ENCODE measurements at places on chromosomes 12 and 14.
A peak's percentile ranks its signal among the peaks of the same experiment; 100 is the strongest.

DNA sequence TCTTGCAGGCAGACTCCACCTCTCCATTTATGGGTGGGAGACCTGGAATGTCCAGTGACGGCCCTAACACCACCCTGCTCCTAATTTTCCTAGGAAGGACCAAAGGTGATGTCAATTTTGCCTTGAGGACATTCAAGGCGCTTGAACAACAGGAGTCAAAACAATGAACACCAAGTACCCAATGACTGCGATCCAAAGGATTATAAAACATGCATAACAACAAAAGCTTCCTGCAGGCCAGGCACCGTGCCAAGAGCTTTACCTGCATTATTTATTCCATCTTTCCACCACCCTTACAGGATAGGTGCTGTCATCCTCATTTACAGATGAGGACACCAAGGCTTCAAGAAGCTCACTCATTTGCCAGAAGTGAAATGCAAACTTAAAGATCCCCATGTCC is 15.2 kb upstream of the FOXN3 start:
- no peak for DNase-seq

DNA sequence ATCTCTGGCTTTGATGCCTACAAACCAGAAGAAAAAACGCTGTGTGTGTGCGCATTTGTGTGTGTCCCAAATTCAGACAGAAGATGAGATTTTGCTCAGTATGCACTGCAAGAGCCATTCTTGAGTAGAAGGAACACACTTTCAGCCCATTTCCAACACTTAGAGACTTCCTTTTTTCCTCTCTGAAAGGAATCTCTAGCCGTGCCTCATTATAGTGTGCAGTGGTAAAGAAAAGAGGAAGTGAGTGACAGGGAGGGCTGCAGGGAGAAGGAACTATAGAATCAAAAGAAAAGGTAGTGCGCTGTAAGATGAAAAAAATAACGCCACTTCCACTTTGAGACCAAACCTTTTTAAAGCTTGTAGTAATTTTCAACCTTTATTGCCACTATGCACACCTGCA is 1400.9 kb upstream of the FLRT2 start:
- DNase-seq, result peak; percentile 89

GRCh38 chr12:76237086-76237701 is 111.0 kb downstream of the BBS10 start:
- DNase-seq, result no peak

DNA sequence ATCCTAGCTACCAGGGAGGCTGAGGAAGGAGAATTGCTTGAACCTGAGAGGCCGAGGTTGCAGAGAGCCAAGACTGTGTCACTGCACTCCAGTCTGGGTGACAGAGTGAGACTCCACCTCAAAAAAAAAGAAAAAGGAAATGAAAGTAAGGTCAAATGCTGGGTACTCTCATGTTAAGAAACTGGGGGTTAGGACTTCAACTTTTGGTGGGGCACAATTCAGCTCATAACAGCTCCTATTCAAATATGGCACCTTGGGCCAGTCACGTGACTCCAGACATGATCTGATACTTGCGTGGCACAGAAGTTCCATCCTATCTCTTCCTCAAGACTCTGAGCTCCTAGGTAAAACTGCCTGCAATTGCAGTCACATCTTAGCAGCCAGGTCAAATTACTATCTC is 142.7 kb downstream of the EGLN3 start:
- no peak for DNase-seq

- DNase-seq, result no peak
Observed at GRCh38 chr14:91681118-91681517, 50.8 kb downstream of the CATSPERB start.

- DNase-seq, result no peak
Observed at GRCh38 chr12:45696049-45696448, 33.5 kb upstream of the ARID2 start.

GRCh38 chr14:78417532-78417931 is 247.4 kb downstream of the NRXN3 start:
- no peak for DNase-seq

DNA sequence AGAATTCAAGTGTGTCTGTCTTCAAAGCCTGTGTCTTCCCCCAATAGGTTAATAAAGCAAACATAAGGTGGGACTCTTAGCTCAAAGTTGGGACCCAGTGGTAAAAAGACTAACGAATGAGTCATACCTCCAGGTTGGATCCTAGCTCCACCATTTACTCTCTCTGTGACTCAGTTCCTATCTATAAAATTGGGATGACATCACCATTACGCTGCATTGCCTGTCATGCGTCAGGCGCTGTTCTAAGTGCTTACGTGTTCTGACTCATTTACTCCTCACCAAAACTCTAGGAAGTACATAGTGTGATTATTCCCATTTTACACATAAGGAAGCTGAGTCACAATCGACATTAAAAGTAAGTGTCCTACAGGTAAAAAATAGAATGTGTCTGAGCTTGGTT is 915.8 kb downstream of the VRK1 start:
- DNase-seq, result no peak

DNA sequence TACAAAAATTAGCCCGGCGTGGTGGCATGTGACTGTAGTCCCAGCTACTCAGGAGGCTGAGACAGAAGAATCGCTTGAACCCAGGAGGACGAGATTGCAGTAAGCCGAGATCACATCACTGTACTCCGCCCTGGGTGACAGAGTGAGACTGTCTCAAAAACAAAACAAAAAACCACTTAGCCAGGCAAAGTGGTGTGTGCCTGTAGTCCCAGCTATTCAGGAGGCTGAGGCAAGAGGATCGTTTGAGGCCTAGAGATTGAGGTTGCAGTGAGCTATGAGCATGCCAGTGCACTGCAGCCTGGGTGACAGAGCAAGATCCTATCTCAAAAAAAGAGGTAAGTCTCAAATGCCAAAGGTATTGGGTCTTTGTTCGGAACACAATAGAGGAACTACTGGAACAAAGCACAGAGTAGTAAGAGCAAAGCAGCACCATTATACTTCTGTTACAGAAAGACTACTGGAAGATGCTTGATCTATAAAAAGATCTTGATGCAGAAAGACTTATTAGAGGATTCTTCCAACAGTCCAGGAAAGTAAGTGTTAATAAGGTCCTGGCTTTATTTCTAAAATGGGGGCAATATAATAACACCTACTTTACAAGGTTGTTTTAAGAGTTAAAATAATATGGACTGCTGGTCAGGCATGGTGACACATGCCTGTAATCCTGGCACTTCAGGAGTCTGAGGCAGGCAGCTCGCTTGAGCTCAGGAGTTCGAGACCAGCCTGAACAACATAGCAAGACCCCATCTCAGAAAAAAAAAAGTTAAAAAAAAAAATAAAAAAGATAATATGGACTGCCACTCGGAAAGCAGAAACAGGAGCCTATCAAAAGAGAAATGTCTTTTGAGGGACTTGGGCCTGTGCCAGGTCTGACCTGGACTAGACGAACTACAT is 29.9 kb downstream of the BTBD7 start:
- DNase-seq, result no peak

DNA sequence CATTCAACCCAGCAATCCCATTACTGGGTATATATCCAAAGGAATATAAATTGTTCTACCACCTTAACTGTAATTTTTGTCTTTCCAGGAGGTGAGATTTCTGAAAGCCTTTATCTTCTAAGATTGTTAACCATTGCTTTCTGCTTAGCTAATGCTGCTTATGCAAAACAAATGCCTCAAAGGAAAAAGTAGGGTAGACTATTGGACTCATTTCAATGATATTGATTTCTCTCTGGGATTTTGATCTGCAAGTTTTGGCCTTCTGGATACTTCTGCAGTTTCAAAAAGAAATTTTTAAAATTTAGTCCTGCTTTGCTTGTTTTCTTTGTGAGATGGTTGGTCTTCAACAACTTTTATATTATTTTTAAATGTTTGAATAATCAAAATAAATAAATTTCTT is 108.6 kb downstream of the SLC38A4 start:
- no peak for DNase-seq

DNA sequence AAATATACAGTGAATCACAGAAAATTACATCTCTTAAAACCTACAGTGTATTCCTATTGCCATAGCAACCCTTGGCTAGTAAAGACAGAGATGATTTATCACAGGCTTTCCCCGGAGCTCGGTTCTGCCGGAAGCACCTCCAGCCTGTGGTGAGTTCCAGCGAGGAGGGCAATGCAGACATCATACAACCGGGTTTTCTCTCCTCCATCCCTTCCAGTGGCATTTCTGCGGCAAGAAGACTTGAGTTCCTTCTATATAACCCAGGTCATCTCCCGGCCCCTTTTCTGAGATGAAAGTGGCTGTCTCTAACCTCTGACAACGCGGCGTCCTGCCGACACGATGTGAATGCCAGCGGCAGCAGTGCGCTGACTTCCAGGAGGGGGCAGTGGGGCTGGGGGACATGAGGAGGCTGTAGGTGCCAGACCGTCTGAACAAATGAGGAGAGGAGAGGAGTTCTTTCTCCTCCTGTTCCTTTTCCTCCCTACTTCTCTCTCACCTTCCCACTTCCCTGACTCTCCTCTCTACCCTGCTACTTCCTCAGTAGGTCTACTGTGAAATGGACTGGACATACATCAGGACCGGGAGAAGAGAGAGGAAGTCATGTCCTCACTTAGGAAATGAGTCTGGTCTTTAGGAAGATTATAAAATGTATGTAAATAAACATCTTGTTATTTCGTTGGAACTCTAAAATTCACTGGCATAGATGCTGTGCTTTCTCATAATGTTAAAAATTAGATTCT is 68.6 kb upstream of the MAX start:
- peak; percentile 88 for DNase-seq

DNA sequence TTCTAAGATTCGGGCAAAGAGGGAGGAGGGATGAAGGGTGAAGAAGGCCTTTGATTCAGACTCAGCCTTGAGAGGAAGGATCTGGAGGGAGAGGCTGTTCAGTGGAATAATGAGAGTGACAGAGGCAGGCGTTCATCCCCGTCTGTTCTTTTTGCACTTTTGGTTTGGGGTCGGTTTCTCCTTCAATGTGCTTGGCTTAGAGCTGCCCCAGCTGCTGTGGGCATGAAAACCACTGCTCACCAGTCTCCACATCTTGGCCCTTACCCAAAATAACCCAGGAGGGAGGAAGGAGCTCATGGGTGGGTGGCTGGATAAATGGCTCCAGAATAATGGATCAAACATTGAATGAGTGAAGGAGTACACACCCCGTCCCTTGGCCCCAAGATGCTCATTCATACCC is 261.7 kb upstream of the FKBP4 start:
- DNase-seq, result no peak

DNA sequence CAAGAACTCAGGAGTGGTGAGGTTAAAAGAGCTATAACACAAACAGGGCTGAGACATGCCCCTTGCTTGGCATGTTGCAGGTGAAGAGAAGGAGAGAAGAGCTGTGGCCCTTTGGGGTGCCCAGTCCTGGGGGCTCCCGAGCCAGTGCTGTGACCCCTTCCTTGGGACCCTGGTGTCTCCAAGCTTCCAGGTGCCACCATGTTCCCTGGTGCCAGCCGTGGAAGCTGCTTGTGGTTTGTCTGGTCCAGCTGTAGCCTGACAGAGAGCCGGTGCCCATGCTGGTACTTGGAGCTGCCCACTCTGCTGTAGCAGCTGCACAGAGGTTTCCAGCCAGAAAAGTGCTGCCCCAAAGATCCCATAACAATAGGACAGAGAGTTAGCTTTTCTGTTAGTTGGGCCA is 159.2 kb upstream of the SLC38A2 start:
- DNase-seq, result no peak

DNA sequence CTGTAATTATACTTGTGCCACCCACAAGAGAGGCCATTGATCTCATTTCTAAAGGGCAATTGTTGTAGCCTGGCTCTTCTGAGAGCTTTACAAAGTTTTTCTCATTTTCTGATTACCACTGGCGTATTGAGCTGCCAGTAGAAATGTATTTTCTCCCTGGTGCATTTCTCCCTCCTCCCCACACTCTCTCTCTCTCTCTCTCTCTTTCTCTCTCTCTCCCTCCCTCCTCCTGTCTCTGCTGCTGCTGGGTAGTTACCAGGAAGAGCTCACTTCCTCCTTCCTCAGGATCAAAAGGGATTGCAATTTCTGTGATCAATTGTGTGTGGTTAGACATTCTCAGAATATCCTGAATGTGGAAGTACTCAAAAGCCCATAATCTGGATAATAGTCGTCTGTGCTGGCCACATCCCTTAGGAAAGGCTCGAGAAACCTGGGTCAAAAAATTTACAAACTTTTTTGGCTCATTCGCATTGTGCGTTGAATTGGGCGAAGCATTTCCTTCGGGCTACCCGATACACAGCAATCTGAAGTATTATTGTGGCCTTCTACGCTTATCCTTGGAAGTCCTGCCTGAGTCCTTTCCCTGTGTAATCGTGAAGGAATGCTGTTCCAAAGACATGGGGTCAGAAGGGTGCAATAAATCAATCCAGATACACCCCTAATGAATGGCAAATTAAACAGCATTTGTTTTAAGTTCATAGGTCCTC is 254.8 kb downstream of the MSRB3 start:
- DNase-seq, result no peak

GRCh38 chr12:47981496-47982260 is 18.3 kb downstream of the TMEM106C start:
- DNase-seq, result no peak

DNA sequence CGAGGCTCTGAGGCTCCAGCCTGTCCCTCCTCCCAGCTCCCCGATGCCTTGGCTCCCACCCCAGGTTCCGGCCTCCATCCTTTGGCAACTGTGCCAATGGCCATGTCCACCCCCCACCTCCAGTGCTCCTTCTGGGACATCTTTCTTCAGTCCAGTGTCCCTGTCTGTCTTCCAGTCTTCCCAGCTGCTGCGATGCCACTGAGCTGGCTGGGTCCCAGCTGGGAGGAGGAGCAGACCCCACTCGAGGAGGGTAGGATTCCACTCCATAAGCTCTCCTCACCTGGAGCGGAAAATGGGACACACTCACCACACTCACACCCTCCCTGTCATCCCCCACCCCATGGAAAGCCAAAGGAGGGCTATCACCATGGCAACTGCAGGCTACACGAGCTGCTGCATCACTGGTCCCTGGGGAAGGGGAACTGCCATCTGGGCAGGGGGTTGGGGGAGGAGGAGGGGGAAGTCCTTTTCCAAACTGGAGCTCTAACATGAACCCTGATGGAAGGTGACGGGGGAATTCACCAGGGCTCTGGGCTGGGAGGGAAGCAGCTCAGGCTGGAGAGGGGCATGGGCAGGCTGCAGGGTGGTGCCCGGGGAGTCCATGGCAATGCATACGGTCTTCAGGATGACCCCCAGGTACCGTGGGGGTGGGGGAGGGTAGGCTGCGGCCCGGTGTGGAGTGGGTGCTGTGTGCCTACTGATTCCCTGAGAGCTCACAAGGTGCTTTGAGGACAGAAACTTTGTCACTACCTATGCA is 94.3 kb downstream of the LRRC74A start:
- peak; percentile 94 for DNase-seq

DNA sequence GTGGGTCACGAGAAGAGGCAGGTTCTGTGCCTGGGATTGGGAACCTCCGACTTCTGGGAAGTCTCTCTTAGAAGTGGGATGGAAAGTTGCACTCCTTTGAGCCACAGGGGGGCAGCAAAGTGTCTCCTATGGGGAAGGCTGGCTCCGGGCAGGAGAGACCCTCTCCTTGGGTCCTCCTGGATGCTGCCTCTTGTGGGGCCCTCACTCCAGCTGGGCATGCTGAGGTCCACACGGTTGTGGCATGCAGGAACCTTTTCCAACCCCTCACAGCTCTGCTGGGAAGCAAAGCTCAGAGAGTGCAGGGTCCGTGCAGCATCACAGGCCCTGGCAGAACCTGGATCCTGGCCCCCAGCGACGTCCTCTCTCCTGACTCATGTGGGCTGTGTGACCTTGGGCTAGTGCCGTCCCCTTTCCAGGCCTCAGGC is 17.4 kb downstream of the SDSL start:
- peak; percentile 84 for DNase-seq
